ENCODE measurements at places on chromosomes 6 and 20. TPM values are rescaled to one million over a fixed set of nuclear protein-coding genes. Genes with fewer than 3 reads are reported as not detected.

The COL11A2 gene
- 1.2 TPM for total RNA-seq

The RBBP8NL gene
- total RNA-seq: not detected

The JAG1 gene
- total RNA-seq: 3.9 TPM

The BAG2 gene
- total RNA-seq: 13.1 TPM

The TPX2 gene
- 122 TPM for total RNA-seq

The AKAP12 gene
- total RNA-seq: 43.4 TPM

Measured in bronchus fibroblast of lung (primary cell).